NCI-H2029 (cell line): ENCODE measurements at places on chromosomes 13 and 19.
A peak's percentile ranks its signal among the peaks of the same experiment; 100 is the strongest.

GRCh38 chr13:75647126-75647784 is 11.1 kb downstream of the LMO7 start:
- no peak for DNase-seq

DNA sequence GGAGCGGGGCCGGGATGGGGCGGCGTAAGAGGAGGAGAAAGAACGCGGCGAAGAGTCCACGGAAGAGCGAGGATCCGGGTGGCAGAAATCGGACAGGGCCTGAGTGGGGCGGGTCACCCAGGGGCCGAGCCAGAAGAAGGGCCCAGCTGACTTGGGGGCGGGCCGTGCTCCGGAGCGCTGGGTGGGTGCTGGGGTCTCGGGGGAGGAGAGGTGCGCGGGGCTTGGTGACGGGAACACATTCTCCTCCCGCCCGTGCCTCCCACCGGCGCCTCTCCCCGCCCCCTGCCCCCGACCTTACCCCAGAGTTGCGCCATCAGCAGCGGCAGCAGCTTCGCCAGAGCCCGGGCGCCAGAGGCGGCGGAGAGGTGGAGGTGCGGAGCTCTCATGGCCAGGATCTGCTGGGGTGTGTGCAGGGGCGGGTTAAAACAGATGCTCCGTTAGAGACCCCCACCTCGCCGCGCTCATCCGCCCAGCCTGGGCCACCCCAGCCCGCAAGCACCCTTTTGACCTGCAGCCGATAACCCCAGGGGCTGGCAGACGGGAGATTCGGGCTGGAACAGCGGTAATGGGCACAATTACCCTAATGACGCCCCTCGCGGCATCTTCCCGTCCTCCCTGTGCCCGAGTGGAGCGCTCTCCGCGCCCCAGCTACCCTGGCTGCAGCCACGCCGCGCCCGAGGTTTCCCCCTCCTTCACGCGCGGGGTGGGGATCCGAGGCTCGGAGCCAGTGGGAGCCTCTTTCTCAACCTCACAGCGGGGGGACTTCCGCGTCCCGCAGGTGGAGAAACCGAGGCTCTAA is 565 bp downstream of the KLK10 start:
- DNase-seq = no peak

GRCh38 chr13:46372071-46372470 is 15.0 kb downstream of the RUBCNL start:
- DNase-seq = no peak

DNA sequence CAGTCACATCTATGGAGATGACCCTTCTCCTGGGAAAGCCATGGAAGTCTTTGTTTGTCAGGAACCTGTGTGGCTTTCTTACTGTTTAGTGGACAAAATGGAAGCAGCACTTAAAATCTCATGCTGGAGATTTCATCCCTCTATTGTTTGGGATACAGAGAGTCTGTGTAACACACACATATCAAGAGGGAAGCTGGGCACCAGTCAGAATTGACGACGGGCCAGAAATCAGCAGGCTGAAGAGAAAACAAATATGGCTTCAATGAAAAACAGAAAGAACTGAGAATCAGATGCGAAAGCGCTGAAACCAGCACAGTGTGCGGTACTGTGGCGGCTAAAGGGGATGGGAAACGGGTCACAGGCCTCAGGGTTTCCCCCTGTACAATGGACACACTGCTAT is 72.2 kb upstream of the WASF3 start:
- DNase-seq = no peak

DNA sequence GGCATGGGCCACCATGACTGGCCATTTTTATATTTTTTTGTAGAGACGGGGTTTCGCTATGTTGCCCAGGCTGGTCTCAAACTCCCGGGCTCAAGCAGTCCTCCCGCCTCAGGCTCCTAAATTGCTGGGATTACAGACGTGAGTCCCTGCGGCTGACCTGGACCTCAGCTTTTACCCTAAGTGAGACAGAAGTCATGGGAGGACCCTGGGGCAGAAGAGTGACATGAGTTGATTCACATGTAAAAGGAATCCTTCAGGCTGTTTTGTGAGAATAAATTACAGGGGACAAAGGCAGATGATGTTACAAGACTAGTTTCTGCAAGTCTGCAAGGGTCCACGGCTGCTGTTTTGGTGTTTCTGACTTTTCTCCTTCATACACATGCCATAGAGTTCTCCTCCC is 2.6 kb upstream of the BCAM start:
- no peak for DNase-seq

GRCh38 chr13:89891416-89891815 is 1456.1 kb upstream of the MIR17HG start:
- no peak for DNase-seq

- peak; percentile 96 for DNase-seq
Measured at GRCh38 chr19:15702534-15702930, 25.3 kb upstream of the OR10H2 start.

DNA sequence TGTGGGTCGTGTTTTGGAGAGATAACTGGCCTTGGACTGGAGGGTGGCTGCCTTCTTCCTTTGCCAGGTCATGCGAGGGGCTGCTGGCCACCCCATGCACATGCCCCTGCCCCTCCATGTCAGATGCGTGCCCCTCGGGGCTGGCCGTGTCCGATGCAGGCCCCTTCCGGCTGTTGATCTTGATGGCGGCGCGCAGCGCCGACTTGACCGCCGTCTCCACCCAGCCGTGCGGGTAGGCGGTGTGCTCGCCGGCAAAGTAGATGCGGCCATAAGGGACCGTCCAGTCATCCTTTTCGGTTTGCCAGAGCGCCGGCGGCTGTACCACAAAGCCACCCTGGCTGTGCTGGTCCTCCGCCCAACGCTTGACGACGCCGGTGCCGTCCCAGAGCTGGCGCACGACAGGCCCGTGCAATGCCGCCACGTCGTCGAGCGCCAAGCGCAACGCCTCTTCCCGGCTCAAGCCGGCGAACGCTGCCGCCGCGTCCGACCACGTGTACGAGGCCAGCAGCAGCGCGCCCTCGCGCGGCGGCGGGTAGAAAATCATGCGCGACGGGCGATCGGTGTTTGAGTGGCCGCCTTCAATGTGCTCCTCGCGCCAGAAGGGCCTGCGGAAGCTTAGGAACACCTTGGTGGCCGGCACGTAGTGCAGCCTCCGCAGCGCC is 6.9 kb downstream of the IL4I1 start:
- DNase-seq = peak; percentile 61

GRCh38 chr13:100493418-100493817 is 95.2 kb downstream of the GGACT start:
- no peak for DNase-seq

GRCh38 chr13:32267836-32268439 is 47.2 kb downstream of the ZAR1L start:
- DNase-seq = no peak

- no peak for DNase-seq
Measured at GRCh38 chr19:16856091-16856490, 26.9 kb downstream of the SIN3B start.

GRCh38 chr13:84366506-84366905 is 484.2 kb upstream of the SLITRK1 start:
- no peak for DNase-seq

DNA sequence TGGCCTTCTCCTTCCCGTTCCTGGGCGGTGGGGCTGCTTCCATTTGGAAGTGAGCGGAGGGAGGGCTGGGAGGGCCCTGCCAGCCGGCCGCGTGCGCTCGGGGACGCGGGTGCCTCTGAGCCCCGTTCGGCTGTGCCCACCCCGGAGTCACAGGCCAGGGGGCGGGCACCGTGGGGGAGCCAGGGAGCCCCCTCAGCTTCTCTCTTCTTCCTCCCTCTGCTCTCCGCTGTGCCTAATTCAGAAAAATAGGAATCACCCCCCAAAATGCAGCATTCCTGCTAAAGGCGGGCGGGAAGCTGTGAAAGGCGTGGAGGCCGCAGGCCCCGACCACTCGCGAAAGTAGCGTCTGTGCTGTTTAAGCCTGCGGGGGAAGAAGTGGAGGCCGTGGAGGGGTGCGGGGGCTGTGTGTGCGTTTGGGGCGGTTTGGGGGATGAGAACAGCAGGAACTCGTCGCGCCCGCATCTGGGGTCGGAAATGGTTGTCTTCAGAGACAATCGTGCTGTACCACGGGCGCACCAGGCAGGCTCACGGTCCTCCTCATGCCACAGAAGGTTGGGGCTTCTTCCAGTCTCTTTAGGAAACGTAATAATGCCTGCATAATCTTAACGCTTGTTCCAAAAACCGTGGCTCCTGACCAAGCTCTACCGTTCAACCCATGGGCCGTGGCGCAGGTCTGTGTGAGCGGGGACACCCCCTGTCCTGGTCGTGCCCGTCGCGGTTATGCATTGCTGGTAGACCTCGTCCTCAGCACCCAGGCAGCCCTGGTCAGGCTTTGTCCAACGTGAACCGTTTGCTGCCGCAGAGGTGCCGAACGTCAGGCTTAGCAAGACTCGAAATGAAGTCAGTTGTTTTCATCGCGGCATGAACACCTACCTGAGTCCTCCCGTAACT is 110.4 kb upstream of the SOX1 start:
- DNase-seq = no peak

GRCh38 chr13:48449656-48450055 is 36.7 kb upstream of the LPAR6 start:
- DNase-seq = no peak

GRCh38 chr13:43360171-43360570 is 336.8 kb downstream of the DNAJC15 start:
- no peak for DNase-seq

DNA sequence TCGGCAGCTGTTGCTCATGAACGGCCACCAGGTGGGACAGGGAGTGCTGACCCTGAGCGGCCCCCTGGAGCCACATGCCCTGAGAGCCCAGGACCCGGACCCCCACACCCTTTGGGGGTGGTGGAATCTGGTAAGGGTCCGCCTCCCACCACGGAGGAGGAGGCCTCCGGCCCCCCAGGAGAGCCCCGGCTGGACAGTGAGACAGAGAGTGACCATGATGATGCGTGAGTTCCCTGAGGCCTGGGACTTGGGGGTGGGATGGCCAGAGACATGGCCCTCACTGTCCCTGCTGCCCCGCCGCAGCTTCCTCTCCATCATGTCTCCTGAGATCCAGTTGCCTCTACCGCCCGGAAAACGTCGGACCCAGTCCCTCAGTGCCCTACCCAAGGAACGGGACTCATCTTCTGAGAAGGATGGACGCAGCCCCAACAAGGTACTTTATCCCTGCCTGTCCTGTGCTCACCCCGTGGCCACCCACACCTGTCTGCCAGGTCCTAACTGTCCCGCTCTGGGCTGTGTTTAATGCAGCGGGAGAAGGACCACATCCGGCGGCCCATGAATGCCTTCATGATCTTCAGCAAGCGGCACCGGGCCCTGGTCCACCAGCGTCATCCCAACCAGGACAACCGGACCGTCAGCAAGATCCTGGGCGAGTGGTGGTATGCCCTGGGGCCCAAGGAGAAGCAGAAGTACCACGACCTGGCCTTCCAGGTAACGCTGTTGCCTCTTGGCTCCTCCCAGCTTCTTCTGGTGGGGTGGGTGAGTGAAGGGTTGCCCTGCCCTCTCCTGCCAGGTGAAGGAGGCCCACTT is 14.7 kb upstream of the PRR19 start:
- no peak for DNase-seq

- DNase-seq = no peak
Measured at GRCh38 chr13:71018995-71019394, 848.0 kb downstream of the DACH1 start.

GRCh38 chr19:43681821-43682220 is 11.9 kb upstream of the PLAUR start:
- no peak for DNase-seq

DNA sequence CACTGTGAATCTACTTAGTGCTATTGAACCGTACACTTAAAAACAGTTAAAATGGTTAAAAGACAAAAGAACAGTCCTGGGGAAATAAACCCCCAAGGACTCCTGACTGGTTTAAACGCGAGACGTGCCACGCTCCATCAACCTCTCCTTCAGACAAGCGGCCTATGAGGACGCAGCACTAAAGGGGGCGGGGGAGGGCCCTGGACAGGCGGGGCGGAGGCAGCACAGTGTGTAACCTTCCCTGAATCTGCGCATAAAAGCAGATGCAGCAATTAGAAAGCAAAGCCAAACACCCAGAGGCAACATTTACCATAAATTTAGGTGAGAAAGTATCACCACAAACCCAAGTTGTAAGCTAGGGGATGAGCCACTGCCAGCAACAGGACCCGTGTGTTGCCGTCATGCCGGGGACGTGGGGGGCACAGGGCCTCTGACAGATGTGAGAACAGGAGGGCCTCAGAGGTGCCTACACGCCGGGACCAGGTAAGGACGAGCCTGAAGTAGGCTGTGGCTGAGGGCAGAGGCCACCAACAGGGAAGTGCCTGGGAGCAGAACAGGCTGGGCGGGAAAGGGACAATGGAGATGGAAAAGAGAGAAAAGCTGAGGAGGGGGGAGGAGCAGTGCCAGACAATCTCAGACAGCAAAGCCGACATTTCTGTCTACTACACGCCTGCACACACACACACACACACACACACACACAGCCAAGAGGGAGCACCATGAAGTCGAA is 15.3 kb upstream of the ADPRHL1 start:
- no peak for DNase-seq

- DNase-seq = peak; percentile 50
Measured at GRCh38 chr19:8336072-8336569, 6.9 kb downstream of the KANK3 start.

- DNase-seq = no peak
Measured at GRCh38 chr19:50252111-50252886, 48.9 kb downstream of the MYH14 start.

- DNase-seq = no peak
Measured at GRCh38 chr13:49098198-49098597, 121.9 kb upstream of the MLNR start.

DNA sequence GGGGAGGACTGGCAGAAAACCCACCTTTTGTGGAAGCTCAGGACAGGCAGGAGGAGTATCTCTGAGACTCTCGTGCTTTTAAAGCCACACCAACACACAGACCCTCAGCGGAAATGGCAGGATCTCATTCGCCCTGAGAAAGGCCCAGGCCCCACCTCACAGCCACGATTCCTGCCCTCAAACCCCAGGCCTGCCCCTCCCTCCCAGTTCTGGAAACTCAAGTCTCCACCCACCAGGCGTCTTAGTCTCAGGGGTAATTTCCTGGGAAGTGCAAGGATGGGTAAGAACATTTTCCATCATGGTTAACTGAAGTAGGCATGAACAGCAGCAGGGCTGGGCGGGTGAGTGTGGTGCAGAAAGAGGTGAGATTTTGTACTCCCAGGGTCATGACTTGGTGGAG is 8.0 kb upstream of the PDE4C start:
- DNase-seq = no peak

DNA sequence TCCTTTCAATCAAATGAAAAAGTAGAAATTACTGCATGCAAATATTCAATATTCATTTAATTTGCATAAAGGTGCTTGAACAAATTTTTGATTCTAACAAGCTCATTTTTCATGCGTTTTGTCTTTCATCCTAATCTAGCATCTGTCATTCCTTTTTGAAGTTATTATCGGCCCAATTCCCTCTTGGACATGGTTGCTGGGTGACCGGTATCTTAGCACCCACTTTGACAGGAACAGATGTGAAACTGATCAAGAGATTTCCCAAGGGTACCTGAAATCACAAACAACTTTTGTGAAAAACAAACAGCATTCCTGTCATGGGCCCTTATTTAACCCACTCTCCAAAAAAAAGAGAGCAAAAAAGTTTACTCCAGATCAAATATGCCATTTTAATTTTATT is 13.3 kb downstream of the DACH1 start:
- no peak for DNase-seq

- DNase-seq = peak; percentile 41
Measured at GRCh38 chr13:26568132-26568815, 10.8 kb downstream of the WASF3 start.

- peak; percentile 50 for DNase-seq
Measured at GRCh38 chr13:77028202-77028601, 1.2 kb upstream of the FBXL3 start.
